ENCODE measurements at places on chromosomes 6 and 20.
A peak's percentile ranks its signal among the peaks of the same experiment; 100 is the strongest.

DNA sequence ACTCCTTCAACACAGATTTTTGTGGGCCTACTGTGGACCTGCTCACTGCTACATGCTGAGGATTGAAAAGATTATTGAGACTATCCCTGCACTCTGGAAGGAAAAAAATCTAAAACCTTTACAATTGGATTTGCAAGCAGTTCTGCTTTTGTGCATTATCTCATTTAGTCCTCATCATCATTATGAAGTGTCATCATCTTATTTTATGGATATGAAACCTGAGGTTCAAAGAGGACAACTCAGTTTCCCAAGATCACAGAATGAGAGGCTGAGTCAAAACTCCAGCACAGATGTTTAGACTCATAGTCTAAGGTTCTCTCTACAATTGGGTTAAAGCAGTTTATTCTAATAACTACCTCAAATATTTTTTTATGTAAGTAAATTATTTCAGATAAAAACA lies 160.2 kb upstream of the MARCKS start:
- DNase-seq: no peak

- no peak for DNase-seq
These were observed 38.4 kb downstream of the LRRC1 start for GRCh38 chr6:53833155-53833554.

DNA sequence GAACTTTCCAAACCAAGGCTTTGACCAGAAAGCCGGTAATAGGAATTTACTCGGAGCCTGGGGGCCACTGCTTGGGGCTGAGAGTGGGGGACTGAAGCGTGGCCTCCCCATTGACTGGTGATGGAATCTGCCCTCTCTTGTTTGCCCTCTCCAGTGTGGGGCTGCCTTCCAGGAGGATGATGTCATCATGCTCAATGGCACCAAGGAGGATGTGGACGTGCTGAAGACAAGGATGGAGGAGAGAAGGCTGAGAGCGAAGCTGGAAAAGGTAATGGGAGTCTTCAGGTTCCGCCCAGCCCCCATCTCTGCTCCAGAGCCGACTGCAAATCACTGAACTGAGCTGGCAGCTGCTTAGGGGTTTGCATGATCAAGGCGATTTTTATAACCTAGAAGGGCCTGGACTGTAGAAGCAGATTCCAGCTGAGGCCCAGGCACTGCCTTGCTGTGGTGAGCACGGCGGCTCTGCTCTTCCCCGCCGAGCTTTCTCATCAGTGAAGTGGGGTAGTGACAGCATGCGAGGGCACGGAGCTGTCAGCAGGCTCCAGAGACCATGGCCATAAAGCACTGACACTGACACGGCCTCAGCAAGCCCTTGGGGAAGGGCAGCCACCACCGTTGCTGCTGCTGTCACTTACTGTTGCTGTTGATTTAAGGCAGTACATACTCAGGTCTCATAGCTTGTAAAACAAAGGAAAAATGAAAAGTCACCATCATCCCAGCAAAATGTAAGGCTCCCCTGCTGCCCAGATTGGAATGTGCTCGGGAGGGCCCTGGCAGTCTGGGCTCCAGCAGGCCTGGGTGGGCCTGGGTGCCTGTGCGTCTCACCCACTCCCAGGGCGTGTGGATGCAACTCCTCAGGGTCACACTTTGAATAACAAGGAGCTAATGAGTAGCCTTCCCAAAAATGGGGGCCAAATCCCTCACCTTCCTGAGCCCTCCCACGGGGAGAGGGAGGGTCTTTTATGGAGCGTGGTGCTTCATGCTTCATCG lies 11.1 kb upstream of the FAM209A start:
- no peak for DNase-seq

DNA sequence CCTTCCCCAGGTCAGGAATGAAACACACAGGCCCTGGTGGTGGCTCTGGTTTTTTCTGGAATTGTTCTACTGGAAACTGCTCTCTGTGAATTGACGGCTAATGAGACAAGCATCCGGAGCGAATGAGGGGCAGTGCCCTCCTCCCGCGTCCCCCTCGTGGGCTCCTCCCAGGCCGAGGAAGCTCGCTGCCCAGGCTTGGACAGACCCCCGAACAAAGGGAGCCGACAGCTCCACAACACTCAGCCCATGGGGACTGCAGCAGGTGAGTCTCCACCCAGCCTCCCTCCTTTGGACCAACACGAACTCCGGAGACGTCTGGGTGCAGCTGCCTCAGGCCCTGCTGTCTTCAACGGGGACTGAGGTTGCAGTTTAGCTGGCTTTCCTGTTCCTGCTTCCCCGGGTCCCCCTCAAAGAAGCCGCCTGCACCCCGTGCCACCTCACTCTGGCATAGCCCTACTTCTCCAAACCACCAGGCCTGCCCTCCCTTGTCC lies 31.3 kb upstream of the AFDN start:
- no peak for DNase-seq

GRCh38 chr6:20861481-20861880 lies 327.2 kb downstream of the CDKAL1 start:
- no peak for DNase-seq

- no peak for DNase-seq
These were observed 159.5 kb downstream of the JARID2 start for GRCh38 chr6:15405129-15406068.

- DNase-seq: no peak
These were observed 13.2 kb downstream of the MAP1LC3A start for GRCh38 chr20:34571753-34572152.

DNA sequence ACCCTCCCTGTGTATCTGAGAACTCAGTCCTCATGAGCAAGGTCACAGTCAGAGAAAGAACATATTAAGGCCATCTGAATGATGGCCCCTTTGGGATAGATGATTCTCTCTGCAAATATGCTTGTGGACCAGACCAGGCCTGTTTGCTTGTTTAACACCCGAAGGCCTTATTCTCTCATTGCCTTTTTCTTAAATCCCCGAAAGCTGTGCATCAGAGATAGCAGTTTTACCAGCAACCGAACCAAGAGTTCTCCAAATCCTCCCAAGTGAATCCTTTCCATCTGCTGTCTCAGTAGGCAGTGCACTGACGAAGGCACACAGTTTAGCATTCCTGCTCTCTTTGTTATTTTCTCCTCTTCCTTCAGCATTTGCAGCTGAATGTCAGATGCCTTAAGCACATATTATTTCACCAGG lies 79.8 kb downstream of the TRMT6 start:
- DNase-seq: no peak

DNA sequence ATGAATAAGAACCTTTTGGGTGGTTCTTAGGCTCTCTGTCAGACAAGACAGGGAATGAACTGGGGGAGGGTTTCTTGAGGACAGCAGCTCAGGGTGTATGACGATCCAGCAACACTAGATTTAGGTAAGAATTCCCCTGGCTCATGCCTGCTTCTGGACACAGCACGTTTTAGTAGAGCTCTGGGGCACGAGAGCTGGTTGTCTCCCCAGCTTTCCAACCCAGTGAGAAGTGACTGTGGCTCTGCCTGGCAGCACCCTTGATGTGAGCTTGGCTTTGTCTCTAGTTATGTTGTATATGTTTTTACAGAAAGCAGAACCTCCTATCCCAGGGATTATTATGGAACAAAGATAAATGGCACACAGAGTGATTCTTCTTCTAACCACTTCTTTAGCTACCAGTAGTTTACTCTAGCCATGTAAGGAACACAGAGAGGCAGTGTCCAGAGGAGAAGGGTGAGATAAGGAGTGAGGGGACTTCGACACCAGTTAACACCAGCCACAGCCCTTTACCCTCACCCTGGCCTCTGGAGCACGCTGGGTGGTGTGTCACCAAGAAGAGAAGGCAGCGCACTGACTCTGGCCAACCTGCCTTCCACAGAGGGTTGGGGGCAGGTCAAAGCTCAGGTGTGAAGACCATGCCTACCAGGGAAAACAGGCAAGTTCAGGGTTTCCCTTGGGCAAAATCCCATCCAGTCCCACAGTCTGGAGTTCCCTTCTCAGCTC lies 3.9 kb downstream of the APOBEC2 start:
- no peak for DNase-seq

- peak; percentile 44 for DNase-seq
These were observed 41.8 kb downstream of the RBM38 start for GRCh38 chr20:57432862-57433491.

GRCh38 chr6:169489563-169490245 lies 212.1 kb downstream of the WDR27 start:
- no peak for DNase-seq

DNA sequence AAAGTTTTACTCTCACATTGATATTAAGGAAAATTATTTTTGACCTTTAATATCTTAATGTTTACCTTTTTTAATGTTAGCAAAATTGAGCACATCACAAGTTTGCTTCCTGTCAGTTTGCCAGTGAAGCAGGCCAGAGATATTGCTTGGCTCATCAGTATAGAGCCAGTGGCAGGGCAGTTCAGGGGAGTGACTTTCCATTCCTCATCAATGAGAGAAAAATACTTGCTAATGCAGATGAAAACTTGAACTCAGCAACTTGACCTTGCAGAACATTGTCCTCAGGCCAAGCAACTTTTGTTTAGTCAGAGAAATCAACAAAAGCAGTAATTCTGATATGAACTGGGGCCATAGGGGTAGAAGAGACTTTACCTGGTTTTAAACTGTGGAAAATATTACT lies 6.9 kb downstream of the TAB2 start:
- DNase-seq: no peak

- no peak for DNase-seq
These were observed 391.4 kb upstream of the CITED2 start for GRCh38 chr6:139765825-139766285.

- DNase-seq: no peak
These were observed 6.0 kb downstream of the TMEM30A start for GRCh38 chr6:75278474-75279077.

DNA sequence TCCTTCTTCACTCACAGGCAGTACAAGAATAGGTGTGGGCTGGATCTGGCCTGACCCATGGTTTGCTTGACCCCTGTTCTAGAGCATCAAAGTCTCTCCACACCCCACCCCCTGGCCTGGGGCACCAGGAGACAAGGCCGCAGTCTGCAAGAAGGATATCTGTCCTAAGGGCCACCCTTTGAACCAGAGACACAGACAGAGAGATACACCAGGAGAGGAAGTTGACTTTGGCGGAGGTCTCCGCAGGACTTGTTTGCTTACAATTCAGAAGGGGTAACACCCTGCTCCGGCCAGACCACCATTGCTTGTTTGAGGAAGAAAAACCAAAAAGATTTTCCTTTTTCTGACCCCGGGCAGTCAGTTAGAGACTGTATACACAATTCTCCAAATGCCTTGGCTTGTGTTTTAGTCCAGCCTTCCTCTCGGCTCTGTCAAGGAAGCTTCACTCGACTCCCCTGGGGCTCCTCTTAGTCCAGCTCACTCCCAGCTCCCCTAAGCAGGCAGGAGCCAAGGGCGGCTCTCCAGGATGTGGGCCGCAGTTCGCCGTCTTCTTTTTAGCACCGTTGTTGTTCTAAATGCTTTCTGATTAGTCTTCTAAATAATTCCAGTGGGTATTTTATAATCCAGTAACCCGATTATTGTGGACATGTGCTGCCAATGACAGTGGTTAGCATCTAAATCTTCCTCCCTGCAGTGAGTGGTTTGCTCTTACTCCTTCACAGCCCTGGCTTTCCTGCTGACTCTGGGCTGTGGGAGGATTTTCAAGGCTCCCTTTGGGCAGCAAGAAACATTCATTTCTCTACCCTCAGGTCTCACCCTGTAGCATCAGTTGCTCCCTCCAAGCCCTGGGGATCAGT lies 58.6 kb upstream of the MRPS10 start:
- no peak for DNase-seq

GRCh38 chr6:112634376-112634775 lies 287.2 kb downstream of the RFPL4B start:
- no peak for DNase-seq

DNA sequence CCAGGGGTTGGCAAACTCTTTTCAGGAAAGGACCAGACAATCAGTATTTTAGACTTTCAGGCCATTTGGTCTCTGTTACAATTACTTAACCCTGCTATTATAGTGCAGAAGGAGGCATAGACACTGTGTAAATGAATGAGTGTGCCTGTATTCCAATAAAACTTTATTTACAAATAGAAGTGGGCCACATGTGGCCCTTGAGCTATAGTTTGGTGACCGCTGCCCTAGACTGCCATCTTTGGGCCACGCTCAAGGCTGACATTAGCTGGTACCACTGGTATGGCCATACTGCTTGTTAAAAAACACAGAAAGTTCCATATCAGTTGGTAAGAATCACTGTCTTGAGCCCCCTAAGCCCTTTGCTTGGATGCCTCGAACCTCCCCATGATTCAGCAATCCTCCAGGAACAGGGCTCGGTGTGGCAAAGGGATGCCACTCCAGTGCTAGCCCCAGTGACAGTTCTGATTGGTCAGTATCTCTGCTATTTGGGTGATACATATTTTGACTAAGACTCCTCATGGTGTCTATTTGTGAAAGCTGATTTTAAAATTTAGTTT lies 23.3 kb upstream of the SNRNP48 start:
- no peak for DNase-seq

DNA sequence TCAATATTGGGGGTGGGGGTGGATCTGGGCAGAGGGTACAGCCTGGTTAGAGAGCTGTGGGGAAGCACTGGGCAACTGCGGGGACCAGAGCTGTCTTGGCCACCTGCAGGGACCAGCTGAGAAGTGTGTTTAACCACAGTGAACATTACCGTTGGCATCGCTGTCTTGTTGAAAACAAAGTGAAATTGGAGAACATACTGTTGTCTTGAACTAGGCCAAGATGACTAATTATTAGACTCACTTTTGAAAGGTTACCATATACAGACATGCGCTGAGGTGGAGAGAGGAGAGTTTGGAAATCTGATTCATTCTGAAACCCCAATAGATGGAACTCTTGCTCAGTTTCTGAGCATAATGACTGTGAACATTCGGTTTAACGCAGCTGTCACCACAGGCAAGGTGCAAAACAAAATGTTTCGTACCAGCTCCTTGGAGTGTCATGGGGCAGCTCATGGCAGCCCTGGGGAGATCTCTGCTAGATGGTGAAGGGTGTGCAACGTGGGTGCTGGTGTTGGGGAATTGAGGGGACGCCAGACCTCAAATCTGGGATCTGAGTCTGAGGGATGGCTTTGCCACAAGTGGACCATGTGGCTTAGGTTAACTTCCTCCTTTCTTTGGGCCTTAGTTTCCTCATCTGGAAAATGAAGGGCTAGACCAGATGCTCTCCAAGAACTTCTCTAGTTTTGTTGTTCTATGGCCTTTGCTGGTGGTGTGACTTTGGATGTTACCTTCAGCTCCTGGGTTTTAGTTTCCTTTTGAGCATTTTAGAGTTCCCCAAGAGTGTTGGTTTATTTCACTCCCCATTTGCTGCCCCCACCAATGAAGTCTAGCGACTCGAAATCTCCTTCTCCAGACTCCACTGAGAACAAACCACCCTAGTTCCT lies 24.6 kb upstream of the GTSF1L start:
- DNase-seq: no peak

GRCh38 chr6:108942556-108943492 lies 94.6 kb downstream of the ARMC2 start:
- DNase-seq: peak; percentile 45

DNA sequence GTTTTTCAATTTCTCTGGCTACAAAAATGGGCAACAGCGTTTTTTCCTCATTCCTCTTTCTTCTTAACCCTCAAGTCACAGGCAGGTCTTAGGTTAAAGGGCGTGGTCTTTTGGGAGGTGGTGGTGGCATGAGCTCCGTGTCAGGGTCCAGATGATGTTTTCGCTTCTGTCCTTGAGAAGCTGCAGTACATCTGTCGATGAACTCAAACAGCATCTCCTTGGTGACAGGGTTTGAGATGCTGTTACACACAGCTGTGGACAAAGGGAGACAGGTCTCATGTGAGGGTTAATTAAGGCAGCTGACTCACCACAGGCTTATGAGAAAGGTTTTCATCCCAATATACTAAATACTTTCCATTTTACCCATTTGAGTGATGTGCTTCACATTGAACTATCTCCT lies 350.8 kb downstream of the RNGTT start:
- DNase-seq: no peak

All from activated T-cell treated with anti-CD3 and anti-CD28 coated beads for 1 hour (primary cell).